ENCODE measurements at places on chromosomes 3 and 15.

GRCh38 chr3:76497636-76498035 is 542.3 kb upstream of the ROBO2 start:
- no peak for DNase-seq

GRCh38 chr15:72967811-72968530 is 84.3 kb upstream of the NEO1 start:
- no peak for DNase-seq

DNA sequence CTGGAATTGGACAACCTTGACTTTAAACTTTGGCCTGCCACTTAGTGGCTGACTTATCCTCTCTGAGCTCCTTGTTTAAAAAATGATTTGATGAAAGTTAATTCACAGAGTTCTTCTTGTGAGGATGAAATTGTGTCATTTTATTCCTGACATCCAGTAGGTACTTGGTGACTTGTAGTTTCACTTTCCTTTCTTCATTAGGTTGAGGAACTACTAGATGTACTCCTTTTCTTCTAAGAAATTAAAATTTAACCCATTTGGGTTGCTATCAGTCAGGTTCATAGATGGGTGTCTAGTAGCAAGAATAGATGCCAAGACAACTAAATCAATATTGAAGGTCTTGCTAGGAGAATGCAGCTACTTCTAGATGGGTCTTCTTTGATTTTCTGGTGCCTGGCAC is 5.2 kb downstream of the NR1D2 start:
- no peak for DNase-seq

GRCh38 chr15:27787931-27788330 is 311.2 kb downstream of the OCA2 start:
- no peak for DNase-seq

GRCh38 chr3:165210132-165210531 is 13.9 kb upstream of the SLITRK3 start:
- no peak for DNase-seq

GRCh38 chr3:48018841-48019240 is 2.6 kb upstream of the MAP4 start:
- DNase-seq, result no peak

DNA sequence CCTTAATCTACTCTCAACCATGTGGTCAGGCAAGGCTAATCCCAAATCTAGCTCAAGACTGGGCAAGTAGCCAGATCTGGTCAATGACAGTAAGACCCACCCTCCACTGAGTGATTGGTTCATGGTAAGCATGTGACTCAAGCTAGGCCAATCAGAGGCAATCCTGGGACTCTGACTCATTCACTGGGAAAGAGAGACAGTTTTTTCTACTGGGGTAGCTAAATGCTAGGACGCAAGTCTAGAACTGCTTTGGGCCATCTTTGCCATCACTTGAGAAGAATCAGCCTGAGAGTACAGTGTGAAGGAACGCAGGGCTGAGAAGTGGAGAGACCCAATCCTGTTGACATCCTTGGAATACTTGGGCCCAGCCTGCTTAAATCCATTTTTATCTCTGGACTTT is 9.4 kb upstream of the RAD18 start:
- DNase-seq, result no peak

DNA sequence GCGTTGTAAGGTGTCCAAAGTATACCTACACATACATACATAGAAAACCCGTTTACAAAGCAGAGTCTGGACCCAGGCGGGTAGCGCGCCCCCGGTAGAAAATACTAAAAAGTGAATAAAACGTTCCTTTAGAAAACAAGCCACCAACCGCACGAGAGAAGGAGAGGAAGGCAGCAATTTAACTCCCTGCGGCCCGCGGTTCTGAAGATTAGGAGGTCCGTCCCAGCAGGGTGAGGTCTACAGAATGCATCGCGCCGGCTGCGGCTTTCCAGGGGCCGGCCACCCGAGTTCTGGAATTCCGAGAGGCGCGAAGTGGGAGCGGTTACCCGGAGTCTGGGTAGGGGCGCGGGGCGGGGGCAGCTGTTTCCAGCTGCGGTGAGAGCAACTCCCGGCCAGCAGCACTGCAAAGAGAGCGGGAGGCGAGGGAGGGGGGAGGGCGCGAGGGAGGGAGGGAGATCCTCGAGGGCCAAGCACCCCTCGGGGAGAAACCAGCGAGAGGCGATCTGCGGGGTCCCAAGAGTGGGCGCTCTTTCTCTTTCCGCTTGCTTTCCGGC is 318.6 kb downstream of the FGF12 start:
- peak; percentile 14 for DNase-seq

DNA sequence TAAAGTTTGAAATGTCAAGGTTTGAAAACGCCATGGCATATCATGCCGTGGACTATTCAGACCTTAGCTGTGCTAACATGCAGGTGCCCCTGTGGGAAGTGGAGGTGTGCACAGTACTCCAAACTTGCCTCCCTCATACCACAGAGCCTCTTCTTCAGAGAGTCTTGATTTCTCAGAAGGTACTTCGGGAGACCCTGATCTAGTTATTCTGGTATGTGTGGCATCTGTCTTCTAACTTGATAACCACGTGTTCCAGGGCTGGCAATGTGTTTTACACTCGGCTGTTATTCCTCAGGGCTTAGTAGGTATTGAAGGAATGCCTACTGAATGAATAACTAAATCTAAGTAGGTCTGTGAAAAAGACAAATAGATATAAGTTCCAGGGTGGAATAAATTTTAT is 309.9 kb downstream of the CLSTN2 start:
- DNase-seq, result no peak

DNA sequence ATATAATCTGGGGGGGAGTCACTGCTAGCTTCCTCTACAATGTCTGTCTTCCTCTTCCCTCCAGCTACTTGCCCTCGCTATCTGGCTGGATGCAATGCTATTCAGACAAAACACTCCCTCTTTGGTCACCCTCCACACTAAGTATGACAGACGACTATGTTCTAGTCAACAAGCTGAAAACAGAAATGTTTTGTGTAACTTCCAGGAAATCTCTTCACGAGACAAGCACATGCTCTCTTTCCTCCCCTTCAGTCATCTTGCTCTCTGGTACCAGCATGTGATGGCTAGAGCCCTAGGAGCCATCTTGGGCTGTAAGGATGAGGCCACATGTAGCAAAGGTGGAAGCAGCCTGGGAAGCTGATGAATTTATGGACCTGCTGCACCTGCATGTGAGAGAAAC is 151.3 kb downstream of the ARRDC4 start:
- no peak for DNase-seq

DNA sequence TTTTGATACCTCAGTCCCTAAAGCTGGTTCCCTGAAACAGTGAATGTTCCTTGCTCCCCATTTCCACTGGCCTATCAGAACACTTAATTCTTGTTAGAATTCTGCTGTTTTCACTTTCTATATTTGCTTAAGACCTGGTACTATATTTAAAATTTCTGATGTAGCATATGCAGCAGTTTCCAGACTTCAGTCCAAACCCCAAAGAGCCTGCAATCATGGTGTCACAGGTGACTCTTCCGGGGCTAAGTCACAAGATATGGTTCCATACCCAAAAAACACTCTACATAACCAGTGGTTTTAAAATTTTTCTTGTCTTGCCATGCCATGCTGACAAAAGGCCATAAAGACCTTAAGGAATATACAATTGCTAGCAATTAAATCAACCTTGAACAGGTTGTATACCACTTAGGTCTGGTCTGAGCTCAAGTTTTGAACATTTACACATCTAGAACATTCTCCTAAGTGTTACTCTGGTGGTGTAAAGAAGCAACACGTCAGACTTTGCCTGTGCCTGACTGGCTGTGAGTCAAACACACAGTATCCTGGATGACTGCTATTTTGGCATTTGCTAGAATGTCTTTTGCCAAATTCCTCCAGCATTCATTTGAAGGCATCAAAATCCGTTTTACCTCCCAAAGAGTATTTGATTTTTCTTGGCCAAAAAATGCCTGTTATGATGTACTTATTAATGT is 160.0 kb downstream of the FRMD5 start:
- DNase-seq, result no peak

GRCh38 chr3:17133632-17134545 is 249.1 kb downstream of the PLCL2 start:
- no peak for DNase-seq

DNA sequence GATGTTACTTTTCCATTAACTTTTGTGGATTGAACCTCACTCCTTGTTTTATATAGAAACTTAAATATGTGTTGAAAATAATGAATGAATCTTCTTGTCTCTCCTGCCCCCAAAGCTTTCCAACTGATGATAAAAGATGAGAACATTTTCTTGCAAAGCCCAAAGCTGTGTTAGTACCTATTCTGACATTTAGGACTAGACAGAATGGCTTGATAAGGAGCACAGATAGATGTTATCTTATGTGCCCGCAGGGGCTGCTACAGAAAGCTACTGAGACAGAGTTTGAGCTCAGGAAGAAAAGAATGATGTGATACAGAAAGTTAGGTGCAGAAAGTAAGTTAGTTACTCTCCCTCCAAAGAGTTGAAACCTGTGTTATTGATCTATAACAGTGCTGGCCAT is 109.4 kb upstream of the ATP11B start:
- no peak for DNase-seq

- DNase-seq, result no peak
Observed at GRCh38 chr15:56798639-56799038, 65.3 kb upstream of the ZNF280D start.

GRCh38 chr3:88882121-88882520 is 225.3 kb upstream of the EPHA3 start:
- no peak for DNase-seq

DNA sequence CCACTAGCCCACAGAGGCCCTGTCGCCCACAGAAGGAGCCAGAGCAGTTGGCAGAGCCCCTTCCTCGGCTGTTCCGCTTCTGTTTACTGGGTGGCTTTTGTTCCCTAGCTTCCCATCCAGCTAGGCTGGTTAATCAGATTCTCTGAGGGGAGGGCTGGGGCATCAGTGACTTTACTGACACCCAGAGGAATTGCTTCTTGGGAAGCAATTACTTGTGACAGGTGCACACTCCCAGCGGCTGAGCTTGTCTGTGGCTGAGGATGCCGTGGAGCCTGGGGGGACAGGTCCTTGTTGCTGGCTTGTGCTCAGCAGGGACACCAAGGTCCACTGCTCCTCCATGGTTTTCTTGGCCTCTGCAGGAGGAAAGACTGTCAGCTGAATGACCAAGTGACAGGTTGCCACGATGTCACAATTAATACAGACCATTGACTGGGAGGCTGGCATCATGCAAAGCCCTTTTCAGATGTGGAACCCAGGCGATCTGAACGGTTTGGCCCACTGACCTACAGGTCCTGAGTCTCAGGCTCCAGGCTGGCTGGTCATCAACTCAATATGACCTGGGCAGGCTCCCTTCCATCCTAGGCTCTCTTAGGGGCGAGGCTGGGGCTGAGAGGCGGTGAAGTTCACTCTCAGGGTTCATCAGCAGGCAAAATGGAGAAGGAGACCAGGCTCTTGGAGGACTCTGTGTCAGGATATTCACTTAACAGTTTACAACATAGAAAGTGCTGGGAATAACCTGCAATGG is 31.8 kb upstream of the SFMBT1 start:
- no peak for DNase-seq

DNA sequence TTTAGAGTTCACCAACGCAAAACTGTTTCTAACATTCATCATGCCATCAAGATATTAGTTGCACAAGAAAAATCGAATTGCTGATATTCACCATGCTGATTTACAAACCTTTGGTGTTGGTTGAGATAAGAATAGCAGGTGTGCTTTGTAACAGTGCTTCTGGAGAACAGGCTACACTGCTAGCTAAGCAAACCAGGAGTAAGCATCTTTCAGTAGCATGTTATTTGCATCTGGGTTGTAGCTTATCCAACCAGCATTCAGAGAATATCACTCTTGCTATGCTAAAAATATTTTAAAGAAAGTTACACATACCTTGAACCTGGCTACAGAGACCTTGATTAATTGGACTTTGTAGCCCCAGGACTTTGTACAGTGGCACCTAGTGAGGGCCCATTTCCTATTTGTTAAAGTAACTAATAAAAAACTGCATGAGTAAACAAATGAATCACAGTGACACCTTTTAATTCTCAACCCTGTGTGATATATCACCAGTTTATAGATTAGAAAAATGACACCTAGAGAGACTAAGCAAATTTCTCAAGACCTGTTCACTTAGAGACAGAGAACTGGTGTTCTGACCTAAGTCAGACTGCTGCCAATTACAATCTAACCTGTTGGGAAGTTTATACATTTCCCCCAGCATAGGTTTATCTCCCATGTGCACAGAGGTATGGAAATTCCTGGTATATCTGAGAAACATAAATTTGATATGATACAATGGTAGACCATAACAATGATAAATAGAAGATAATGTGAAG is 435.5 kb upstream of the TGFBR2 start:
- no peak for DNase-seq

DNA sequence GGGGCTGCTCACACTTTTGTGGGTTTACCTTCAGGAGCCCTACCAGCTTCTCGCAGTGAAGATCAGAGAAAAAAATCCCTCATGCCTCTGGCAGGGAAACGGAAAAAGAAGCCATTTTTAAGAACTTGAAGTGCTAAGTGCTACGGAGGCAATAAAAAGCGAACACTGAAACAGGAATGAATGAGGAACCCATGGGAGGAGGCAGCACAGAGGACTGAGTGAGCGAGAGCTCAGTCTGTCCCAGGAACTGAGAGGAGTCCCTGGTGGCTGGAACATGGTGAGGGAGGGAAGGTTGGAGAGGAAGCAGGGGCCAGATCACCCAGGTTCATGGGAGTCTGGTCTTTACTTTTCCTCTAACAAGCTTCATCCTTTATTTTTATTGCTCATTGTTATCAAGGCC is 228.1 kb upstream of the PROK2 start:
- DNase-seq, result no peak

GRCh38 chr3:136263251-136263650 is 13.1 kb downstream of the PCCB start:
- no peak for DNase-seq

DNA sequence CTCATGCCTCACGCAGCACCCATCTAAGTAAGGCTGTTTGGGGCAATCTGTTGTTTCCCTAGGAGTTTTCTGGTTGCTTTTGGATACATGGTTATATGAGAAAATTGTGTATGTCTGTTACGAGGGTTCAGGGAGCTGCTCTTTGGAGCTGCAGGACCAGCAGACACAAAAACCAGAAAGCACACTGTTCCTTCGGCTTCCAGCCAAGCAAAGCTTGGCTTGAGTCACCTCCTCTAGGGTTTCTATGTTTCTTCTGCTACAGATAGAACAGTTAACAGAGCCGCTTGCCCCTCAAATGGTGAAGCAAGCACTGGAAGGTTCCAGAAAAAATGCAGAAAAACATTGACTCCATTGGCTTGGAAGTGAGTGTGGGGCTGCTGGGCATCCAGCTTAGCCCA is 49.2 kb upstream of the CTDSPL start:
- DNase-seq, result no peak

GRCh38 chr3:179716811-179717210 is 64.0 kb downstream of the USP13 start:
- DNase-seq, result no peak

- no peak for DNase-seq
Observed at GRCh38 chr15:33330931-33331330, 20.2 kb downstream of the RYR3 start.

GRCh38 chr15:63517628-63518027 is 13.2 kb downstream of the USP3 start:
- no peak for DNase-seq

GRCh38 chr15:35115155-35115725 is 30.1 kb upstream of the NANOGP8 start:
- DNase-seq, result no peak
